Vein endothelial cell (primary cell): ENCODE measurements at places on chromosomes 2 and 18. TPM values are rescaled to one million over a fixed set of nuclear protein-coding genes. Genes with fewer than 3 reads are reported as not detected.

The ERMN gene
- total RNA-seq, result not detected in 2 replicates

The LHCGR gene
- total RNA-seq, result not detected in 2 replicates

The DSEL gene
- total RNA-seq, result 25.1 and 26.8 TPM in 2 replicates

The CLHC1 gene
- 3.3 and 6.9 TPM in 2 replicates for total RNA-seq

The LIMS4 gene
- total RNA-seq, result 65.4 and 111 TPM in 2 replicates

The PECR gene
- 6.1 and 8.5 TPM in 2 replicates for total RNA-seq

The GAREM2 gene
- 1.5 and 7.2 TPM in 2 replicates for total RNA-seq

The AKAIN1 gene
- total RNA-seq, result not detected in 2 replicates

The PRKD3 gene
- 64.7 and 82.2 TPM in 2 replicates for total RNA-seq

The GALNT14 gene
- total RNA-seq, result 0.57 TPM in 1 of 2 replicates, not detected in the other

The ST8SIA5 gene
- 0.10 TPM in 1 of 2 replicates, not detected in the other for total RNA-seq

The LCT gene
- total RNA-seq, result under 0.01 TPM in 1 of 2 replicates, not detected in the other

The BCL11A gene
- total RNA-seq, result 0.33 and 0.38 TPM in 2 replicates
